GOT3 (cell line): ENCODE measurements at places on chromosomes 2 and 18.

DNA sequence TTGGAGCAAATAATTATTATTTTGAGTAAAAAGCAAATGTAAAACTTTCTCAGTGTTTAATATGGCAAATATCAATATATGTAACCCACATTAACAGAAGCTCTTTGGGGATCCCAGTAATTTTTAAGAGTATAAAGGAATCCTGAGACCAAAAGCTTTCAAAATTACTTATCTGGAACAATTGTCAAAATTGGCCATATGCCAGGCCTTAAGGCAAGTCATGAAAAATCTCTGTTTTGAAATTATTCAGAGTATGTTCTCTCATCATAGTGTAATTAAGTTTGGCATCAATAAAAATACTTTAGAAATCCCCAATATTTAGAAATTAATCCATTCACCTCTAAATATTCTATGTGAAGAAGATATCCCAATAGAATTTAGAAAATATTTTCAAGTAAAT lies 225.3 kb upstream of the ARL4C start:
- DNase-seq = no peak

- DNase-seq = peak; percentile 6
Measured at GRCh38 chr18:3129053-3129864, 90.5 kb downstream of the MYOM1 start.

DNA sequence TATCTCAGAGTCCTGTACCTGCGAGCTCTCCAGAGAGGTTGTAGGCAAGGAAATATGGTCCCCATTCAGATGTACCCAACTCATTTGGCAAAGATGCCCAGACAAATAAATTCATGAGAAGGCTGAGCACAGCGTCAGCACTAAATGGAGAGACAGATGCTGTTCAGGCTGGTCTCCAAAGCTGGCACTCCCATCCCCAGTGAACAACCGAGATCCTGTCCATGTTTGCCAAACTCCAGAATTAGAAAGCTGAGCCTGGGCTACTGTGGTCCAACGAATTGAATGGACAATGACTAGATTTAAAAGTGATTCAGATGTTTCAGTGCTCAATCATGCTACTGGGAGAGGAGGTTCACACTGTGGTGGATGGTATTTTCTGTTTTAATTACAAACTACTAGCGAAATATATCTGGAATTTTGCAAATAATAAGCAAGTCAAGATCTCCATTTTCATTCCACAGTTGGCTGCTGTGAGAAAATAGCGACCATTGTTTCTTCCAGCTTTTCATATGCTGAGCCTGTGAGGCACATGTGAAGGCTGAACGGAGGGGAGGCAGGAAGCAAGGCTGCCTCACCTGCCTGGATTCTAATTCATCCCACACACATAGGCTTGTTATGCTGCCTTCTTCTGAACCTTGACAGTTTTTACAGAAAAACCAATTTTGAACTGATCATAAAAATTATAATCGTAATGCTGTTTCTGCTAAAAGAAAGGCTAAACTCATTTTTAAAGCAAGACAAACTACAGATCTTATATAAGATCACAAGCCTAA lies 22.6 kb upstream of the DAPL1 start:
- no peak for DNase-seq

GRCh38 chr2:221527776-221528309 lies 44.3 kb downstream of the EPHA4 start:
- no peak for DNase-seq

DNA sequence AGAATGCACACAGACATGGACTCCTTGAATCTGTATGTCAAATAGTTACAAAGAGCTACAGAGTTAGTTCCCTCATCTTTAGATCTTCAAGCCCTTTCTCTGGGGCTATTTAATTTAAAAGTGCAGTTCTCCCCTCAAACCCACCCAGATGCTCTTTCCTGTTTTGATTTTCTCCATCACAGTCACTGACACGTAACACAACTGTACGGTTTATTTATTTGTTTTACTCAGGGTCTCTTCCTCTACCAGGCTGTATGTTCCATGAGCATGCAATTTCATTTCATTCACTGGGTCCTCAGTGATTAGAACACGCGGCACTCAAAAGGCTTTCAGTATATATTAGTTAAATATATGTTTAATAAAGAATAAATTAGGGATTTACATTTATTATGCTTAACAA lies 94.7 kb downstream of the DOCK10 start:
- no peak for DNase-seq

DNA sequence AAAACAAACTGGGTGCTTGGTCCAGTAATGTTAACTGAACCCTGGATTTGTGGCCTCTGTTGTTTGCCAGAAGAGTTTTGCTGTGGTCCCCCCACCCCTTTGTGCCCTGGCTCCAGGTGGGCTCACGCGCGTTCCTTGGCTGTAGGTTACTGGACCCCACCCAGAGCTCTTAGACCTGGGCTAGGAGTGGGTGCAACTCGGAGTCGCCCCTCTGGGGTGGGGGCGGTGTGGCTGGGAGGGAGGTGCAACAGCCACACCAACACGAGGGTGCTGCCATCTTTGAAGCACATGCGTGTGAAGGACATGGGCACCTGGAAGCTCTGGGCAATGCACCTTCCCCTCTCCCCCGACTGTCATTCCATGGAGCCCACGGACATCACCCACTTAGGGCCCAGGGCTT lies 92.7 kb downstream of the USP40 start:
- no peak for DNase-seq

DNA sequence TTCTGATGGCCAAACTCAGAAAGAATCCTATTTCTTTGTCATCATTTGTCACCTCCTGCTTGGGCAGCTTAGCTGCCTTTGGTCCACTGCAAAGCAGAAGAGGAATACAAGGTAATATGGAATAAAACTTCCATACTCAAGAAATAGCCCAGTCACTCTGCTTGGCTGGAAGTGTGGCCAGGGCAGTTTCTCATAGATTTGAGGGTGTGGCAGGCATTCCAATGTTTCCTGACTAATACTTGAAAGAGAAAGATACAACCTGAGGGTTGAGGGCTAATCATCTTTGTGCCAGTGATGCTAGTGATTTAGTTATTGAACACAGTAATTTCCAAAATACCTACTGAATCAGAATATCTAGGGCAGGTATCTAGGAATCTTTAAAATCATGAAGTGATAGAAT lies 83.1 kb downstream of the FAM161A start:
- DNase-seq = no peak

DNA sequence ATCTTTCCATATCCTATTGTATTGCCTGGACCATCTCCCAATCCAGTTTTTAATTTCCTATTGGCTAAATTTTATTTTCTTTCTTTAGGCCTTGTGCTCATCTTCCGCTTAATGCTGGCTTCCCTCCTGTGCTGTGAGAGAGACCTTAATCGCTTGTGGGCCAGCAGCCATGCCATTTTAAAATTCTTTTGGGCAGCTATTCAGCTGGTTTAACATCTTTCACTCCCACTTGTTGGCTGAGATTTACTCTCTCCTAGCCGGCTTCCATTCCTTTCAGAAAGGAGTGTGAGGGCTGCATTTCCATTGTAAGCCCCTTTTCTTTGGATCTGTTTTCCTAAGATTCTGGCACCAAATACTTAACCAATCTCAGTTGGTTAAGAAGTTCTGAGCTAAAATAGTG lies 140.9 kb upstream of the RASGRP3 start:
- no peak for DNase-seq

DNA sequence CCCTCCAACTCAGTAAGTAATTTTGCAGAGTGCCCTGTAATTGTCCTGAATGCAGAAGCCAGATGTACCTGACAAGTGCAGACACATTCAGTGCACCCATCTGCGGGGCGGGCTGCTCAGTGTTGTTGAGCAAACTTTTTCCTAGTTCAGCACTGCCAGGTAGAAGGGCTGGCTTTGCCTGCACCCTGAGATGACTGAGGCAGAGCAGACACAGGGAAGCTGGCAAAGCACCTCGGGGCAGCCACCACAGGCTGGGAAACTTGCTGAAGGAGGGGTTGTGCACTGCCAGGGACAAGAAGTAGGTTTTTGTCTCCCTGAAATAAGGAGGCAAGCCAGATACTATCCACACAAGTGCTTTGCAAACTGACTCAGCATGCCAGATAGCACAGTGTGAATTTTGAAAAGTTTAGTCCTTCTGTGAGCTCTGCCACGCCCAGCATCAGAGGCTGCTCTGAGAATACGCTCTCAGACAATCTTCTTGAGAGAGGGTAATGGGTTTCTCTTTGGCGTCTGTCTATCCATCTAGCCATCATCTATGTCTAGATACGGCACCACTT lies 62.3 kb downstream of the SOWAHC start:
- no peak for DNase-seq

- no peak for DNase-seq
Measured at GRCh38 chr2:157848213-157848612, 27.9 kb downstream of the ACVR1 start.

GRCh38 chr18:24400587-24400986 lies 3.0 kb upstream of the OSBPL1A start:
- no peak for DNase-seq

- no peak for DNase-seq
Measured at GRCh38 chr2:24492421-24493279, 1.6 kb downstream of the NCOA1 start.

GRCh38 chr2:200443376-200443775 lies 66.5 kb downstream of the KCTD18 start:
- no peak for DNase-seq

GRCh38 chr2:182132605-182133004 lies 147.0 kb downstream of the PPP1R1C start:
- DNase-seq = no peak
